ENCODE measurements at places on chromosomes 5 and 9. TPM values are rescaled to one million over a fixed set of nuclear protein-coding genes. Genes with fewer than 3 reads are reported as not detected.

- H3K27ac ChIP-seq, result no peak overlapping the region
- H3K4me3 ChIP-seq, result no peak overlapping the region
- H3K36me3 ChIP-seq, result no peaks in the 10 kb centered on the region
- no peak for DNase-seq
- H3K4me1 ChIP-seq, result no peaks in the 10 kb centered on the region
Measured at GRCh38 chr5:59446356-59446755, 447.2 kb downstream of the PDE4D start.

- H3K36me3 ChIP-seq, result no peaks in the 10 kb centered on the region
- no peaks in the 10 kb centered on the region for H3K27me3 ChIP-seq
- DNase-seq, result no peak
- no peak overlapping the region for H3K27ac ChIP-seq
- no peaks in the 10 kb centered on the region for H3K4me1 ChIP-seq
Measured at GRCh38 chr5:170176916-170177315, 55.9 kb upstream of the C5orf58 start.

Gene GRPEL2
- total RNA-seq, result 4.4 TPM

DNA sequence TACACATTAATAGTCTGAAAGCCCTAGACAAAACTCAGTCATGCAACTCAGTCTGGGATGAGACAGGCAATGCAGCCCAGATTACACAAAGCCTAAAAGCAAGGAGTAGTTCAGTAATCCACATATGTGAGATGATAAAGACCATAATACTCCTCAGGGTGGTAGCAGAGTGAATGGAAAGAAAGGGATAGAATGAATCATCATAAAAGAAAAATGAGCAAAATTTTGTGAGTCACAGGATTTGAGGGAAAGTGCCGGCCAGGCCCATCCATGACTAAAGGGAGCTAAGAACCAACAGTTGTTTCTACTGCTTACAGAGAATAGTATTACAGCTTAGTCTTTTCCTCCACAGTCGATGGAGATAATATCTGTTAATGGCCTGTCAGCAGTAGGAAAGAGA, 90.0 kb upstream of the POU5F2 start:
- no peak overlapping the region for H3K4me3 ChIP-seq
- no peak overlapping the region for H3K27ac ChIP-seq
- no peaks in the 10 kb centered on the region for H3K36me3 ChIP-seq
- no peaks in the 10 kb centered on the region for H3K27me3 ChIP-seq
- DNase-seq, result no peak

Gene GCNT1
- 40.2 TPM for total RNA-seq

DNA sequence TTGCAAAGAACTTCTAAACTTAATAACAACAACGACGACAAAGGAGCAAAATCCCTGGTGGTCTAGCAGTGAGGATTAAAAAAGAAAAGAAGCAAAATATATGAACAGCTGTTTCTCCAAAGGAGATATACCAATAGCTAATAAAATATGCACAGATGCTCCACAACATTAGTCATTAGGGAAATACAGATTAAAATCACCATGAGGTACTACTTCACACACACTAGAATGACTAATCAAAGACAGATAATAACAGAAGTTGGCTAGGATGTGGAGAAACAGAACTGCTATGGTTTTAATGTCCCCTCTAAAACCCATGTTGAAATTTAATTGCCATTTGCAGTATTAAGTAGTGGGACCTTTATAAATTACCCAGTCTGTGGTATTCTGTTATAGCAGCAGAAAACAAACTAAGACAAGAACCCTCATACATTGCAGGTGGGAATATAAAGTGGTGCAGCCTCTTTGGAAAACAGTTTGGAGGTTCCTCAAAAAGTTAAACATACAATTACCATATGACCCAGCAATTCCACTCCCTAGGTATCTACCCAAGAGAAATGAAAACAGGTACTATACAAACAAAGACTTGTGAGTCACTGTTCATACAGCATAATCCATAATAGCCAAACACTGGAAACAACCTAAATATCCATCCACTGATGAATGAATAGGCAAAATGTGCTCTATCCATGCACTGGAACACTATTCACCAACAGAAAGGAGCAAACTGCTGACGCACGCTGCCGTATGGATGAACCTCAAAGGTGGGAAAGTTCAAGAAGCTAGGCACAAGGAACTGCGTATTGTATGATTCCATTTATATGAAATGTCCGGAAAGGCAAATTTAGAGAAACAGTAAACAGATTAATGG, 11.4 kb upstream of the DUSP1 start:
- no peaks in the 10 kb centered on the region for H3K27me3 ChIP-seq
- no peaks in the 10 kb centered on the region for H3K36me3 ChIP-seq
- H3K27ac ChIP-seq, result peak overlapping the region; percentile 99
- H3K4me3 ChIP-seq, result no peak overlapping the region
- peak; percentile 7 for DNase-seq

Gene RIOK2
- total RNA-seq, result 22.4 TPM

GRCh38 chr5:127041571-127041970, 11.2 kb upstream of the MARCHF3 start:
- no peaks in the 10 kb centered on the region for H3K27me3 ChIP-seq
- DNase-seq, result no peak
- H3K36me3 ChIP-seq, result no peaks in the 10 kb centered on the region
- H3K4me1 ChIP-seq, result peaks cover 5% of the 10 kb centered on the region

Gene HDAC3
- 36.3 TPM for total RNA-seq

Gene GM2A
- 19.5 TPM for total RNA-seq

DNA sequence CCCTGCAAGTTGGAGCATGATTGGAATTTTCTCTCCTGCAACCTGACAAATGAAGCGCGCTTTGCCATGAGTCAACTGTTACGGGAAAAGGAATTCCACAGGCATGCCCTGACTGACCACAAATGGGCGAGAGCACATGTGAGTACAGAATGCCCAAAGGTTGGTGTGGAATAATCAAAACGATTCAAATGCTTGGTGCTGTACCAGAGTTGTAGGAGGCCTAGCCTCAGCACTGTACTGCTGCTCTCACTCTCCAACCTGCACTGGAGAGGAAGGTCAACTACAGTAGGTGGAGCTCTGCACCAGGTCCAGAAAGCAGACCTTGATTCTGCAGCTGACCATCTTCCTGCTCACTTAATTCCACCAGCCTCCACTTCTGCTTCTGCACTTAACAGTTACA, 406.9 kb upstream of the ACTBL2 start:
- no peaks in the 10 kb centered on the region for H3K36me3 ChIP-seq
- DNase-seq, result peak; percentile 11
- no peaks in the 10 kb centered on the region for H3K27me3 ChIP-seq
- no peaks in the 10 kb centered on the region for H3K4me1 ChIP-seq

Gene RNF183
- not detected for total RNA-seq

Gene RNF208
- total RNA-seq, result 26.5 TPM

Gene KCNV2
- not detected for total RNA-seq

DNA sequence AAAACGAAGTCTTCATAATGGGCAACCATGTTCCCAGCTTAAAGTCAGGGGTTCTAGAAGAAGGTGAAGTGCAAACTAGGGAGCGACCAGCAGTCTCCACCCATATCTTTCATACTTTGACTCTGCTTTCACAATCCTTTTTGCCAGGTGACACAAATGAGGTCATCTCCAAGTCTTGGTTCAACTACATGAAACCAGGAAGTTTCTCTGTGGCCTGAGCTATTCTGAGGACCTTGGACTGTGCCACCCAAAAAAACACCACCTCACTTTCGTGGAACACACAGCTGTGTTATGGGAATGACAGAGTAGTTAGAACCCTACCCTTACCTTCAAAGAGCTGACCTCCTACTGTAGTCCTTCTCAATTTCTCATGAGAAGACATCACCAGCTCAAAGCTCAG, 309.2 kb downstream of the AGTPBP1 start:
- H3K4me3 ChIP-seq, result no peak overlapping the region
- no peak for DNase-seq

Gene CEL
- not detected for total RNA-seq

DNA sequence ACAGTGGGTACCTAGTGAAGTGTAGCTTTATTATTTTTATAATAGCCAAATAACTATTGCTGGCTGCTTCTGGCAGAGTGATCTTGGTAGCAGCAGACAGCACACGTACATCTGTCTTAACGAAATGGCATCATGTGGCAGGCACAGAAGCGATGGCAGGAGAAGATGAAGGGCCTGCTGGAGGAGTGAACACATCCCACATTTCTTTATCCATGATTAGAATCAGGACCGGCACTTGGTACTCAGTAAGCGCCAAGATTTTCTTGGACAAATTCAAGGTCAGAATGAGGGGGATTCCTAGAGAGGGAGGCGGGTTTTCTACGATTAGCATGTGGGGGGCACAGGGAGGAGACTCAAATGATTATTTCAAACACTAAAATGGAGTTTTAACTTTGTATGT, 23.0 kb upstream of the ZNF366 start:
- no peaks in the 10 kb centered on the region for H3K27me3 ChIP-seq
- H3K36me3 ChIP-seq, result no peaks in the 10 kb centered on the region
- no peaks in the 10 kb centered on the region for H3K4me1 ChIP-seq
- no peak overlapping the region for H3K27ac ChIP-seq

Gene CPEB4
- total RNA-seq, result 23.6 TPM

DNA sequence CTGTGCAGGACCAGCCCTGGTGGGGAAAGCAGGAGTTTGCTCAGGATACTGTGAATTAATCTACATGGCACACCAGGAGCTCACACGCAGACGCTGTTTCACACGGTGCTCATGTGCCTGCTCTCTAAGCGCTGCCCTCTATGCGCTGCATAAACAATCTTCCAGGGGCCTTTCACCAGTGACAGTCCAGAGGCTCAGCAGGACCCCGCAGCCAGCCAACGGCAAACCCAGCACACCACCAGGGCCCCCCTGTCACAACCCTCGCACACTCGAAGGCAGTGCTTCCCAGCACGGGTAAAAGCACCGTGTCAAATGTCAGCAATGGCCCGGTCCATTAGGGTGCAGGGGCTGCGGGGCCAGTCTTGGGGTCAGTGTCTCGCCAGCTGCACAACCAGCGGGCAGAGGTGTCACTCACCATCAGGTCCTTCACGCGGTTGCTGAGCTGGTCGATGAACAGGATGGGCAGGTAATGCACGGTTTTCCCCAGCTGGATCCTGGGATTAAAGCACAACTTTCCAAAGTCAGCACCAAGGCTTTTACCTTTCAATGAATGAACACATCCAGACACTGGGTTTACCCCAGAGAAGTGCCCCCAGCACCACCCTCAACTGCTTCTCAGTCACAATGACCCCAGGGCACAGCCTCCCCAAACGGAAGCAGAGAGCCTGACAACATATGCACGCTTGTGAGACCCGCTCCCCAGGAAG, 7.3 kb downstream of the CLPTM1L start:
- no peak for DNase-seq
- no peaks in the 10 kb centered on the region for H3K4me1 ChIP-seq
- H3K4me3 ChIP-seq, result no peak overlapping the region
- no peaks in the 10 kb centered on the region for H3K36me3 ChIP-seq

Gene SEMA4D
- total RNA-seq, result 29.1 TPM

GRCh38 chr5:170439944-170440269, 50.7 kb upstream of the KCNMB1 start:
- no peak for DNase-seq
- H3K27me3 ChIP-seq, result no peaks in the 10 kb centered on the region
- H3K36me3 ChIP-seq, result no peaks in the 10 kb centered on the region

Gene PIP5K1B
- total RNA-seq, result 45.6 TPM

GRCh38 chr5:101580591-101580990, 677.5 kb upstream of the ST8SIA4 start:
- no peak overlapping the region for H3K4me3 ChIP-seq
- H3K27ac ChIP-seq, result no peak overlapping the region
- DNase-seq, result no peak
- no peaks in the 10 kb centered on the region for H3K27me3 ChIP-seq
- H3K36me3 ChIP-seq, result no peaks in the 10 kb centered on the region

DNA sequence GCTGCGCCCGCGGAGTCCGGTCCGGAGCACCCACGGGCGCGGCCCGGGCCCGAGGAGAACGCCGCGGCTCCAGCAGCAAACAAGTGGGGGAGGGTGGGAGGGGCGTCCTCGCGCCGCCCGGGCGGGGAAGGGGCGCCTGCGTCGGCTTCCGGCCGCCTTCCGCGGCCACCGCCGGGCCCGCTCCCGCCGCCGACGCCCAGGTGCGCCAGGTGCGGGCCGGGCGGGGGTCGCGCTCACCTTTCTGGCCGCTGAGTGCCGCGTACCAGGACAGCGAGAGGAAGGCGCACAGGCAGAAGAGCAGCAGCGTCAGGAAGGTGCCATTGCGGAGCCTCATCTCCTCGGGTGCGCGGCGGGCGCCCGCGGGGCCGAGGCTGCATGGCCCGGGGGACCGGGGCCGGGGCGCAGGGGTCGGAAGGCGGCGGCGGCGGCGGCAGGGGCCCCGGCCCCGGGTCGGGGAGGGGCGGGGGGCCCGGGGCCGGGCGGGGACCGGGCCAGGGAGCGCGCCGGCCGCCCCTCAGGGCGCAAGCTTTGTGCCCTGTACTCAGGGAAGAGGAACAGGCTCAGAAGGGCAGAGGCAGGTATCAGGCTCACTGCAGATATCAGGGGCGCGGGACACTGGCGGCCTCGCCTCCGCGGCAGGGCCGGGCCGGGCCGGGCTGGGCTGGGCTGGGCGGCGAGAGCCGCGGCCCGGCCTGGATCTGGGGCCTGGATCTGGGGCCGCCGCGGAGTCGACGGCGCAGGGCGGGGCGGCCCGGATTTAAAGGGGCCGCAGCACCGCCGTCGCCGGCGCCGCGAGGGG, at the start of gene MGAT4B:
Gene MGAT4B (minus strand): TSS at position 617 of the 799 bp plus-strand sequence. CDS start 283 bp downstream, at position 334.
- H3K27me3 ChIP-seq, result no peaks in the 10 kb centered on the region
- H3K4me3 ChIP-seq, result peak within 1 kb of the TSS; percentile 98
- peak within 1 kb of the TSS; percentile 98 for H3K27ac ChIP-seq
- DNase-seq, result peak; percentile 87

Gene PCDHA1
- total RNA-seq, result not detected

DNA sequence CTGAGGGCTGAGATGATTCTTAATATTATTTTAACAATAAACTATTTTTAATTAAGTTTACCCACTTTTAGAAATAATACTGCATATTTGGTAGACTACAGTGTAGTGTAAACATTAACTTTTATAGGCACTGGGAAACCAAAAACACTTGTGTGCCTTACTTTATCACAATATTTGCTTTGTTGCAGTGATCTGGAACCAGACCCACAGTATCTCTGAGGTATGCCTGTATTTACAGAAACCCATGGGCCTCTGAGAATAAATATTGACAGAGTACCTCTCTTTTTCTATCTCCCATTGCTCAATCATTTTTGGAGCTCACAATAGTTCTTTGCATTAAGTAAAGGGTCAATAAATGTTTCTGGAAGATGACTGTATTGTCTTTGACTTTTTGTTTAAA, 73.3 kb downstream of the SLCO4C1 start:
- no peak for DNase-seq
- no peak overlapping the region for H3K4me3 ChIP-seq
- H3K27me3 ChIP-seq, result no peaks in the 10 kb centered on the region
- no peaks in the 10 kb centered on the region for H3K36me3 ChIP-seq
- H3K4me1 ChIP-seq, result no peaks in the 10 kb centered on the region

GRCh38 chr9:99264070-99264680, 42.1 kb downstream of the SEC61B start:
- H3K4me1 ChIP-seq, result peaks cover 5% of the 10 kb centered on the region
- H3K27ac ChIP-seq, result no peak overlapping the region
- H3K36me3 ChIP-seq, result no peaks in the 10 kb centered on the region
- H3K4me3 ChIP-seq, result no peak overlapping the region
- DNase-seq, result no peak

Gene IL5
- not detected for total RNA-seq

DNA sequence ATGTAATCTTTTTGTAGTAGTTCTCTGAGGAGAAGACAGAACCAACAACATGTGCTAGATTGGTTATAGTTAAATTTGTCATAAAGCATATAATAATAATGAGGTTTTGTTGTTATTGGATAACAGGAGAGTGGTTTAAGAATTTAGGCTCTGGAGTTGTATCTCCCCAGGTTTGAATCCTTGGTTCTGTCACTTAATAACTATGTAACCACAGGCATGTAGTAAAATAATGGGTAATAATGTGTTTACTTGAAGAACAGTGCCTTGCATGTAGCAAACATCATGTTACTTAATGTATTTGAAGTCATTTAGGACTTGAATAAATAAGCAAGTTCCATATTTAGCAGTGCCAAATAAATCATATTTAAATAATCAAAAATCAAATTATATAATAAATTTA, 55.8 kb downstream of the NSD1 start:
- H3K27ac ChIP-seq, result no peak overlapping the region
- H3K4me3 ChIP-seq, result no peak overlapping the region
- no peaks in the 10 kb centered on the region for H3K36me3 ChIP-seq

Measured in transverse colon (tissue), 4 donors.